ENCODE measurements at places on chromosomes 12 and 14. TPM values are rescaled to one million over a fixed set of nuclear protein-coding genes. Genes with fewer than 3 reads are reported as not detected.

GRCh38 chr14:104894331-104895206, 29.5 kb downstream of the CEP170B start:
- no peak for DNase-seq

- no peak for DNase-seq
These were observed 17.0 kb downstream of the NOC4L start for GRCh38 chr12:132161036-132161781.

The RNF212B gene
- total RNA-seq = not detected

- DNase-seq = no peak
These were observed 71.1 kb downstream of the C2CD5 start for GRCh38 chr12:22473212-22473611.

DNA sequence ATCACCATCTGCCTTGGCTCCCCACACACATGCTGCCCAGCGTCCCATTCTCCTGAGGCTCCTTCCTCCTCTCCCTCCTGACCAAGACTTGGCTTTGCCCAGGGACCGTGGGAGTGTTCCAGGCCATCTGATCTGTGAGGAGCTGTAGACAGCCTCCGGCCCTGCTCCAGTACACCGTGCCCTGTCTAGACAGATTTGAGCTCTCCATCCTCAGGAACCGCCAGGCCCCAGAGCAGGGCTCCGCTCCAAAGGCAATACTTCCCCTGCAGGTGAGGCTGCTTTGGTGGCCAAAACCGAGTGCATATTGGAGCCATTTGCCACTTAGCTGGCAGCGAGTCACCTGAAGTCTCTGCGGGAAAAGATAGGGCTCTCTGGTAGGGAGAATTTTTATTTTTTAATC, 147.4 kb downstream of the ANO2 start:
- no peak for DNase-seq

- no peak for DNase-seq
These were observed 113.2 kb upstream of the FLRT2 start for GRCh38 chr14:85416771-85417170.

The TPH2 gene
- not detected for total RNA-seq

The C12orf42 gene
- not detected for total RNA-seq

DNA sequence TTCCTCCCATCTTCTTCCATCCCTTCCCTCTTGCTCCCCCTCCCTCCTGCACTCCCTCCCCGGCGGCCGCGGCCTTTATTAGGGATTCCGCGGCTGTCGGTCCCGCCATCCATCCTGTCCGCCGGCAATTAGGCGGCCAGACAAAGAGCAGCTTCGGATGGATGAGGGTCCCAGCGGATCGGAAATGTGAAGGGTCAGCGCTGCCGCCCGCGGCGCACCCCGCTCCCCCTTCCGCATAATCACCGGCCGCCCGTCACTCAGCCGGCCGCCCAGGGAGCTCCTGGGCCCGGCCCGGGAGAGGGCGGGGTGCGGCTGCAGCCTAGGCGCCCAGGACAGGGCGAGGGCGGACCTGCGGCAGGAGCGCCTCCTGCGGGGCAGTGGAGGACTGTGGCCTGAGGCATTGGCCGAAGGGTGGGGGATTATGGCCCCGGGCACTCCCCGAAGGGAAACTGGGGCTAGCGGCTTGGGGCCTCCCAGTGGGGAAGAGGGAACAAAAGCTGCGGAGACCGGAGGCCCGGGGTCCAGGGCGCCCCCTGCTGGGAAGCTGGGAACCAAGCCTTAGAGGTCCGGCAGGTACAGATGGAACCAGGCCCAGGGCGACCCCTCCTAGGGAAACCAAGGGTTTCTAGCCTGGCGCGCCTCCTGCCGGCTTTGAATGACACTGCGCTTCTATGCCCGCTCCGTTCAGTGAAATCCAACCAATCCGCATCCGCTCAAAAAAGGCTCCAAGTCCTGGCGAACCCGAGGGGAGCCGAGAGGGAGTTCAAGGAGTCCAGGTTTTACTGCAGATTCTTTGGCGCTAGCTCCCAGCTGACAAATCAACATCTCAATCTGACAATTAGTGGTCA, 4.4 kb upstream of the DNAJC22 start:
- DNase-seq = peak; percentile 91

DNA sequence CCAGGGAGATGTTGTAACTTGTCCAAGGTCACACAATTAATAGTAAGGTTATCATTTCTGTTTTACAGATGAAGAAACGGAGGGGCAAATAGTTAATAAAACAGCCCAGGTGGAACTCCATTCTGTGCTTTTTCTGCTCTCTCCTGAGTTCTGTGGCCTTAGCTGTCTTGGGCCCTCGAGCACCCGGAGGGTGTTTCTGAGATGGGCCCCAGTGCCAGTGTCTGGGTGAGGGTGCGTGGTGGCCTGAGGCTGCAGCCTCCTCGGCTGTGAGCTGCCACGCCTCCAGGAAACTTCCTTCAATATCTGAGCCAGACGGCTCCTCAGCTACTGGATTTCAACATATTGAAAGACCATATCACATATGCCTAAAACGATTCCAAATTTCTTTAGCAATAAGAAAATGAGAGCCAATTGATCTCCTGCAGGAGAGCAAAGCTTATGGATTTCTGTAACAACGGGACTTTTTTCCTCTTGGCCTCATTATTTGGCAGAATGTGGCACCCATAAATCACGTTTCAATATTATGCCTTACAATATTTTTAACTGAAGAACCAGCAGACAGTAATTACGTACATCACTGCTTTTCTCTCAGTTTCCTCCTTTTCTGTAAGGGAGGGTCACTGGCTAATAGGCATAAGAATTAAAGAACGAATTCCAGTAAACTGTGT, 74.8 kb upstream of the DICER1 start:
- no peak for DNase-seq

The KRT6C gene
- total RNA-seq = not detected

The RTL1 gene
- total RNA-seq = not detected

The GRIN2B gene
- total RNA-seq = not detected

DNA sequence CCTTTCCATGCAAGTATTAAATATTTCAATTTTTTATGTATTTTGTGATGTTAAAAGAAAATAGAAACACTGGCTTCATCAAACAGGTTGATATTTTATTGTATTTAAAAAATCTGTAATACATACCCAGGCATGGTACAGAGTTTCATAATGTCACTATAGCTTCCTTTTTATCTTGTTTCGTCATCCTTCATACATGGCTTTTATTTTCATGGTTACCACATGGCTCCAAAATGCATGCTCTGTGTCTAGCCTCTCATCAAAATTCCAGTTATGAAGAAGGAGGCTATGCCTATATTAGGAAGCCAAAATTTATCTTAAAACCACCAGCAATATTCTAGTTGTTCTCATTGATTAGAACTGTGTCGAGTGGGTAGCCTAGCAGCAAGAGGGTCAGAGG, 464.8 kb downstream of the BTG1 start:
- no peak for DNase-seq

- no peak for DNase-seq
These were observed 55.9 kb upstream of the SRSF5 start for GRCh38 chr14:69711065-69711464.

The SLC35F4 gene
- total RNA-seq = not detected

The CDC42BPB gene
- 102 TPM for total RNA-seq

- no peak for DNase-seq
These were observed 106.7 kb upstream of the PPM1H start for GRCh38 chr12:63041601-63042000.

DNA sequence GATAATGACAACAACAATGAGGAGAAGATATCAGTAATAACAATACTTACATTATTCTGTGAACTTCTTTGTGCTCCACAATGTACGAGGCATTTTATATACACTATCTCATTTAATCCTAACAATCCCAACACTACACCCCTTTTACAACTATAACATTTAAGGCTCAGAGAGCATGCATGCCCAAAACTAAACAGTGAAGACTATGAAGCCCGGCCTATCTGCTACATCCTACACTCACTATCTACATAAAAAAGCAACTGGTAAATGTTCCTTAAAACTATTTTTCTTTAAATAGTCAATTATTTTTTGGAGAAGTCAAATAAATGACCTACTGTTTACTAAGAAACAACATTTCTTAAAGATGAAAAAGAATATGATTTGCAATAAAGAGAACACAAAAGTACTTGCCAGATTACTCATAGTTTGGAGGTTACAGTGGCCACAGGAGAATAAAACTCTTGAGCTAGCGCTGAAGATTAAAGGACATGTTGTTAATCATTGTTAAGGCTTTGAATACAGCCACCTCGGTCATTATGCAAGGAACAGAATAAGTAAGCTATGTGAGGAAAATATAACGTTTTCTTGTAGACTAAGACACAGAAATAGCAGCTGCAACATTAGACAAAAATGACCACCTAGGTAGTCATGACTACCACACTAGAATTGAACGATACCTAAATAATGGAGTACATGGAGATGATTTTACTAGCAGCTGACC, 56.7 kb downstream of the EPS8 start:
- no peak for DNase-seq

The NACA gene
- 767 TPM for total RNA-seq

DNA sequence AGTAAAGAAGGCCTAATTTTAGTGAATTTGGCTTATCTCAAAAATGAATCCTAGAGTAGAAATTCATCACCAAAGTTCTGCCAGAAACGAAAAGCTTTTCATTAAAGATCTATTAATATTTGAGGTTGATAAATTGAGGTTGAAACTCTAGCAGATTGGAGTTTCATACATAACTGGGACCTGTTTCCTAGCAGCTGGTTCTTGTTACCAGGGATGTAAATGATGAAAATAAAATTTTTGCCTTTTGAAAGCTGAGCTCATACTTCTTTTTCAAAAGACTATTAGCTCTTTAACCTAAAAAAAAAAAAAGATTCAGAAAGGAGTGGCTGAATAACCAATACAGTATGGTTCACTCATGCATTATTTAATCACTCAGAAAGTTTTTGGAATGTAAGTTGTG, 98.3 kb downstream of the PTGER2 start:
- DNase-seq = no peak

- DNase-seq = no peak
These were observed 68.4 kb downstream of the GALNT16 start for GRCh38 chr14:69328317-69328716.

GRCh38 chr12:34390171-34390841, 368.0 kb downstream of the ALG10 start:
- DNase-seq = peak; percentile 79

- DNase-seq = no peak
These were observed 72.4 kb downstream of the IGF1 start for GRCh38 chr12:102407776-102408486.

Measured in osteocyte (in vitro differentiated cells).